ENCODE measurements at places on chromosomes 5 and 9.

- no peak for DNase-seq
- H3K4me3 ChIP-seq = no peak overlapping the region
- no peak overlapping the region for H3K27ac ChIP-seq
These were observed 12.9 kb upstream of the RHOBTB3 start for GRCh38 chr5:95718203-95718602.

GRCh38 chr5:94784536-94785505 lies 166.4 kb downstream of the SLF1 start:
- no peaks in the 10 kb centered on the region for H3K4me1 ChIP-seq
- no peaks in the 10 kb centered on the region for H3K36me3 ChIP-seq
- no peak for DNase-seq
- H3K27me3 ChIP-seq = no peaks in the 10 kb centered on the region
- no peak overlapping the region for H3K4me3 ChIP-seq
- H3K27ac ChIP-seq = no peak overlapping the region

- DNase-seq = peak; percentile 90
- H3K27me3 ChIP-seq = peaks cover 27% of the 10 kb centered on the region
- H3K27ac ChIP-seq = peak overlapping the region; percentile 69
- peaks cover 5% of the 10 kb centered on the region for H3K36me3 ChIP-seq
- H3K4me3 ChIP-seq = peak overlapping the region; percentile 56
These were observed 2.5 kb upstream of the SEC16A start for GRCh38 chr9:136485049-136486045.

GRCh38 chr9:34628656-34629490 lies at the start of gene ARID3C:
TSS of gene ARID3C (minus strand) at chr9:34629066. CDS start at chr9:34628014, 1,052 bp downstream.
- peak within 1 kb of the TSS; percentile 65 for H3K4me3 ChIP-seq
- no peak within 1 kb of the TSS for H3K27ac ChIP-seq
- H3K36me3 ChIP-seq = no peaks in the 10 kb centered on the region
- peaks cover 76% of the 10 kb centered on the region for H3K27me3 ChIP-seq
- peak; percentile 58 for DNase-seq

DNA sequence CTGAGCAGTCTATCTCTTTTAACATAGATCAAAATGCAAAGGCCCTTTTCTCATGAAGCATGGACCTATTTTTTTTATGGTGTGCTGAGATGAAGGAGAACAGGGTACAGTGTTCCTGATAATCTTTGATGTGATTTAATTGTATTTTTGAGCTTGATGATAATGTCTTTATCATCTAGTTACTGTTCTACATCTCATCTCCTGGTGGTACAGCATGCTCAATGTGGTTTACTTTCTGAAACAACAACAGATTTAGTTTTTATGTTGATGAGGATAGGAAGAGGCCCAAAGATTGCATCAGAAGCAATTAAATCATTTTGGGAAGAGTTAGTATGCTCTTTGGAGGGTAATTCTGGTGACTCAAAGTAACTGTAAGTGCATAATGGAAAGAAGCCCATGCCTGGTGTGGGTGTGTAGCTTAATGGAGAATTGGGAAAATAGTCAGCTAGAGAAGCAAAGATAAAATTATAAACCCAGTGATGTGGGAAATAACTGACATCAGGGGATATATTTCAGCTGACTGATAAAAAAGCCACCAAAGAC lies 123.0 kb upstream of the KCNN2 start:
- H3K36me3 ChIP-seq = no peaks in the 10 kb centered on the region
- no peaks in the 10 kb centered on the region for H3K27me3 ChIP-seq
- H3K4me1 ChIP-seq = no peaks in the 10 kb centered on the region
- H3K4me3 ChIP-seq = no peak overlapping the region

GRCh38 chr9:129174724-129175514 lies 3.1 kb downstream of the IER5L start:
- H3K36me3 ChIP-seq = no peaks in the 10 kb centered on the region
- H3K4me3 ChIP-seq = peak overlapping the region; percentile 75
- H3K27me3 ChIP-seq = peaks cover 84% of the 10 kb centered on the region
- peak; percentile 59 for DNase-seq
- peak overlapping the region; percentile 75 for H3K27ac ChIP-seq

GRCh38 chr5:175383350-175383749 lies 60.6 kb downstream of the DRD1 start:
- DNase-seq = no peak
- H3K27me3 ChIP-seq = peaks cover 16% of the 10 kb centered on the region
- no peaks in the 10 kb centered on the region for H3K36me3 ChIP-seq
- H3K27ac ChIP-seq = no peak overlapping the region
- H3K4me1 ChIP-seq = no peaks in the 10 kb centered on the region

DNA sequence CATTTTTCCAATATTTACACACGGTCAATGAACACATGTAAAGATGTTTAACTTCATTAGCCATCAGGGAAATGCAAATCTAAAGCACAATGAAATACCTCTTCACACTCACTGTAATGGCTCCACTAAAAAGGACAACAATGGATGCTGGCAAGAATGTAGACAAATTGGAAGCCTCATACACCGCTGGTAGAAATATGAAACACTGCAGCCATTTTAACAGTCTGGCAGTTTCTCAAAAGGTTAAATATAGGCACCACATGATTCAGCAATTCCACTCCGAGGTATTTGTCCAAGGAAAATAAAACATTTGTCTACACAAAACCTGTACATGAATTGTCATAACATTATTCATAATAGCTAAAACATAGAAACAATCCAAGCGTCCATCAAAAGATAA lies 20.0 kb downstream of the RNF145 start:
- no peak overlapping the region for H3K27ac ChIP-seq
- DNase-seq = no peak
- H3K36me3 ChIP-seq = peaks cover 56% of the 10 kb centered on the region
- H3K4me3 ChIP-seq = no peak overlapping the region
- no peaks in the 10 kb centered on the region for H3K27me3 ChIP-seq

DNA sequence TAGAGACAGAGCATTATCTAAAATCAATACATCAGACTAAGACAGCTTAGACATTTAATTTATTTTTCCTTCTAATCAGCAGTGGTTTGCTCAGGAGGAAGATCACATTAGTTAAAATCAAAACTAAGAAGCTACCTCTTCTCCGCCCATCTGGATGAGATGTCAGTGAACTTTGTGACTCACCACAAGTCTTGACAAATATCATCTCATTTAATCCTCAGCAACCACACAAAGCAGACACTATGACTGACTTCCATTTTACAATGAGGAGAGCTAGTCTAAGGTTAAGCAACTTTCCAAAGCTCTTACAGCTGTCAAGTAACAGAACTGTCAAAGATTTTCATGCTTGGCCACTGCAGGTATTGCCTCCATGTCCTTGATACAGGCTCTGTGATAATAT lies 289.5 kb downstream of the DEPDC1B start:
- H3K27ac ChIP-seq = no peak overlapping the region
- no peak overlapping the region for H3K4me3 ChIP-seq
- no peaks in the 10 kb centered on the region for H3K27me3 ChIP-seq
- H3K36me3 ChIP-seq = no peaks in the 10 kb centered on the region
- no peak for DNase-seq
- no peaks in the 10 kb centered on the region for H3K4me1 ChIP-seq

DNA sequence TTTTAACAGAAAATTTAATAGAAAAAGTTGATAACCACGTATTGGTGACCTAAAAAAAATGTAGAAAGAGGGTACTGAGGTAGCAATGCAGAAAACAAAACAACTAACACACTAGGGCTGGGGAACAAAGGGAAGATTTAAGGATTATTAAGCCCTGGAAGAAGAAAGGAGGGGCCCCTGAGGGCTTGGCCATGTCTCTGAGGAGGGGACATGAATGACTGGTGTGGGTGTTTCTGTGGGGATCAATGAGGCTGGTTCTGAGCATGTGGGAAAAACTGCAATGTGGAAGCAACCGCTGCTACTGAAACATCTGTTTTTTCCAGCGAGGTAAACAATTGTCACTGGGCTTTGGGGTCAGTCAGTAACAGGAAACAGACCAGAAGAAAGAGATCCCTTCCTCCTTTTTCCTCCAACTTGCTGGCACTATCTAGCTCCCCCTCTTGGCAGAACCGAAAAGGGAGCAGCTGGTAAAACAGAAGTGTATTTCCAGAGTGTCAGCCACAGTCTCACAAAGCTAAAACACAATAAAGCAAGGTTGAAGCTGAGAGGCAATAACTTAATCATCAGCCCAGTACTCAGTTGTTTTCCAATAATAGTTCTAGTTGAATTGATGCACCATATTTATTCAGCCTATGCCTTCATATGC lies 48.3 kb downstream of the ATPSCKMT start:
- no peak for DNase-seq
- H3K4me3 ChIP-seq = no peak overlapping the region
- no peaks in the 10 kb centered on the region for H3K36me3 ChIP-seq
- H3K27ac ChIP-seq = no peak overlapping the region
- no peaks in the 10 kb centered on the region for H3K27me3 ChIP-seq
- H3K4me1 ChIP-seq = no peaks in the 10 kb centered on the region

GRCh38 chr9:6184749-6185645 lies 30.6 kb upstream of the IL33 start:
- H3K36me3 ChIP-seq = no peaks in the 10 kb centered on the region
- no peak overlapping the region for H3K4me3 ChIP-seq
- H3K4me1 ChIP-seq = no peaks in the 10 kb centered on the region
- no peak overlapping the region for H3K27ac ChIP-seq
- no peak for DNase-seq
